Activated CD4-positive, alpha-beta T cell treated with anti-CD3 and anti-CD28 coated beads, Interleukin-2, Interleukin-6, amounts not matched to agents 100 ng/mL and 50 ng/mL, durations not matched to agents 16 hours and 8 hours (primary cell): ENCODE measurements at places on chromosomes 7 and 10.

DNA sequence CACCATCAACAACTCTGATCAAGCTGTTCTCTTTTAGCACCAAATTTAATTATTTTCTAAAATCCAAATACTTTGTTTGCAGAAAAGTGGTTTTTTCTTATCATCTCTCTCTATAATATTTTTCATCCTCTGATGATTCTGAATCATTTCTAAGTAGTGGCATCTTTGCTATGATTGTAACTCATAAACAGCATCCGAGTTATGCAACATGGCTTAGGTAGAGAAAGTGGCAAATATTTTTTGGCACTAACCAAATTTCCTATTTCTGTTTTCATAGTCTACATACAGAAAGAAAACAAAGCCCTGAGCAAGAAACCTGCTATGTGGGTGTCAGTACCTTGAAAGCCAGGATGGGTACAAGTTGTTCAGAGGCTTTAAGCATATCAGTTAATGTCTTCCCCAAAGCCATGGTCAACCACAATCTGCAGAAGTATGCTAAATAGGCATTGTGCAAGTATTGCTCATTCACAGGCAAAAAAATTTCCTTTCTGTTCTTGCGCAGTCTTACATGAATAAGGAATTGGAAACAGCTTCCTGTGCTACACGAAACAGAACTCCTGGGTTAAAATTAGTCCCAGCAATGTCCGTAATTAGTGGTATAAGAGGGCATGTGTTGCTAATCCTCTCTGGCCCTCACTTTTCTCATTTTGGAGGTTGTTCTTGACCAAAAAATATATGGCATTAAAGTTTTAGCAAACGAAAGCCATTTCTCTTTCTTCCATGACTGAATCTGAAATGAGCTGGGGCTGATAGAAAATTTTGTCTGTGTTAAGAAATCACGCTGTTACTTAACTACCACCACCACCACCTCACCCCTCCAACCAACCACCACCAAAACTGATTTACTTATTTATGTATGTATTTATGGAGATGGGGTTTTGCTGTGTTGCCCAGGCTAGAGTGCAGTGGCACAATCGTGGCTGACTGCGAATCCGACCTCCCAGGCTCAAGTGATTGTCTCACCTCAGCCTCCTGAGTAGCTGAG lies 325.6 kb upstream of the MAGI2 start:
- no peak for DNase-seq

GRCh38 chr10:49558190-49558589 lies 19.3 kb upstream of the ERCC6 start:
- DNase-seq = no peak

DNA sequence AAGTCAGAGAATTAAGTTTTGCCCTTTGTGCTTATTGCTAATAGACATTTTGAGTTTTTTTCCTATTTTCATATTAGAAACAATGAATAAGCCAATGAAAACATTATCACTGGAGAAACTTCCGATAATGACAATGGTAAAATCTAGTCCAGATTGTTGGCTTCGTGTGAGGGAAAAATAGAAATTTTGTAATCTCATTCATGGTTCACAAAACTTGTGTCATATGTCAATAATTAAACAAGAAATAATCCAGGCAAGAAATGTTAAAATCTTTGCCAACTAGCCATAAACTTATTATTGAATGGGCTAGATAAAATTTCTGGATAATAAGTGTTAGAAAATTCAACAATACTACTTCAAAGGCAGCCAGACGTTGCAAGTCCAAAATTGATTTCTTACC lies 36.6 kb downstream of the RNLS start:
- DNase-seq = no peak

- DNase-seq = no peak
Observed at GRCh38 chr10:122422266-122422989, 32.0 kb upstream of the ARMS2 start.

- no peak for DNase-seq
Observed at GRCh38 chr10:89224739-89225443, 17.8 kb upstream of the CH25H start.

GRCh38 chr7:1008733-1009363 lies 25.9 kb downstream of the CYP2W1 start:
- no peak for DNase-seq

DNA sequence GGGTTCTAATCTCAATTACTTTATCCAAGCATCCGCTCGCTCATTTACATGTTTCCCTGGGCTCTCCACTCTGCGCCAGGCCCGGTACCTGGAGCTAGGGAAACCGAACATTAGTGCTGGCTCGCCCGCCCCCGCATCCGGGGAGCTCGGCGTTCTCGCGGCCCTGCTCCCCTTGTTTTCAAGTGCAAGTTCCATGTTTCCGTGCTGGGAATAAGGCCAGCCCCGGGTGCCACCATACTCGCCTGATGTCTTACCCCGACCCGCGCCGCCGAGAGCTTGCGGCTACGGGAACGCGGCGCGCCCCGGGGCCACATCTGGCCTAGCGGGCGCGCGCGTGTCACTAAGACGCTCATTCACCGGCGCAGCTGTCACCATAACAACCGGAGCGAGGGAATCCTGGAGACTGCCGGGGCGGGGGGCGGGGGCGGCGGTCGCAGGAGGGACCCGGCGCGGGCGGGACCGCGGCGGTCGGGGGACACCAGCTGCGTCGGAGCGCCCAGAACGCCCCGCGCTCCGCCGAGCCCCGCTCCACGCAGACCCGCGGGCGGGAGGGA lies at the start of gene NEURL1:
NEURL1 (plus strand) TSS at position 344 of the 554 bp plus-strand sequence. CDS start 683 bp downstream, outside the sequence.
- DNase-seq = no peak

DNA sequence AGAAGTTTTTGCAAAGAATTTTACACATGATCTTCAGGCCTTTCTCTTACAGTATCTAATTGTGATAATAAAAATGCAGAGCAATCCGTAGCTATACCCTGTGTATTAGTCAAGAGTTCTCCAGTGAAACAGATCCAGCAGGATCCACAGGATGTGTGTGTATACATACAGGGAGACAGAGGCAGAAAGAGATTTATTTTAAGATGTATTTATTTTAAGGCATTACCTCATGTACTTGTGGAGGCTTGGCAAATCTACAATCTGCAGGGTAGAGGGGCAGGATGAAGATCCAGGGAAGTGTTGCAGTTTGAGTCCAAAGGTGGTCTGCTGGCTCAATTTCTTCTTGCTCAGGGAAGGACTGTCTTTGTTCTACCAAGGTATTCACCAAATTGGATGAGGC lies 41.7 kb downstream of the ARHGAP12 start:
- DNase-seq = no peak

DNA sequence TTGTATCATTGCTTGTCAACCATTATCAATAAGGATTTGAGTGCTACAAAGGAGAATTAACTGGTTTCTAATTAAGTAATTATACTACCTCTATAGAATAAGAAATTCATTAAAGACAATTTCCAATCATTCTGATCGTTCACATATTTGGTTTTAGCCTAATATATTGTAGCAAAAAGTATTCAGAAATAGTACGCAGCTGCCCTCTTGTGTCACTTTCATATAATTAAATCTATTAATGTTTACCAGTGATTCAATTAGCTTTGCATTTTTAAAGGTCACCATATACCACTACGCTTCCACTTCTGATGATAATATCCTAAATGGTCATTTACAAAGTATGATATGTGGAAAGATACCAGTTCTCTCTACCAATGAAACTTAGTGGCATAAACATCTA lies 128.3 kb downstream of the NEBL start:
- DNase-seq = no peak

DNA sequence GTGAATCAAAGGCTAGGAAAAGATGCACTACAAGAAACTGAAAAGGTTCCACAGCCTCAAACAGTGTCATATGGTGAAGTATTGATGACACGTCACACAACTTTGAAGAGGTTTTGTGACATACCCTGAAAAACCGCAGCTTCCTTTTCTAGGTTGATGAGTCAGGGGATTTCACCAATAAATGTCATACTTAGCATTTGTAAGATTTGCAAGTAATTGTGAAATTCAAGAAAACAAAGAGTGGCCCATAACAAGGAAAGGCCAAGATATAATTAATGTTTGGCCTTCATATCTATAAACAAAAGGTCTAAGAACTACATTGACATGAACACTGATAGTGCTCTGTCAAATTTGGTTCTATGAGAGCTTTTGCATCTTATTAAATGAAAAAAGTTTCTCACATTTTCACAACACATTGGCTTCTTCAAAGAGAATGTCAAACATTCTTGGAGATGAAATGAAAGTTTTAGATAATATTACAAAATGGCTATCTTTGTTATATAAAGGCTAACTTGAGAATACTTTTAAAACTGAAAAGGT lies 62.0 kb upstream of the NAMPT start:
- peak; percentile 94 for DNase-seq

- DNase-seq = no peak
Observed at GRCh38 chr7:5633161-5634106, 148.0 kb downstream of the RNF216 start.

DNA sequence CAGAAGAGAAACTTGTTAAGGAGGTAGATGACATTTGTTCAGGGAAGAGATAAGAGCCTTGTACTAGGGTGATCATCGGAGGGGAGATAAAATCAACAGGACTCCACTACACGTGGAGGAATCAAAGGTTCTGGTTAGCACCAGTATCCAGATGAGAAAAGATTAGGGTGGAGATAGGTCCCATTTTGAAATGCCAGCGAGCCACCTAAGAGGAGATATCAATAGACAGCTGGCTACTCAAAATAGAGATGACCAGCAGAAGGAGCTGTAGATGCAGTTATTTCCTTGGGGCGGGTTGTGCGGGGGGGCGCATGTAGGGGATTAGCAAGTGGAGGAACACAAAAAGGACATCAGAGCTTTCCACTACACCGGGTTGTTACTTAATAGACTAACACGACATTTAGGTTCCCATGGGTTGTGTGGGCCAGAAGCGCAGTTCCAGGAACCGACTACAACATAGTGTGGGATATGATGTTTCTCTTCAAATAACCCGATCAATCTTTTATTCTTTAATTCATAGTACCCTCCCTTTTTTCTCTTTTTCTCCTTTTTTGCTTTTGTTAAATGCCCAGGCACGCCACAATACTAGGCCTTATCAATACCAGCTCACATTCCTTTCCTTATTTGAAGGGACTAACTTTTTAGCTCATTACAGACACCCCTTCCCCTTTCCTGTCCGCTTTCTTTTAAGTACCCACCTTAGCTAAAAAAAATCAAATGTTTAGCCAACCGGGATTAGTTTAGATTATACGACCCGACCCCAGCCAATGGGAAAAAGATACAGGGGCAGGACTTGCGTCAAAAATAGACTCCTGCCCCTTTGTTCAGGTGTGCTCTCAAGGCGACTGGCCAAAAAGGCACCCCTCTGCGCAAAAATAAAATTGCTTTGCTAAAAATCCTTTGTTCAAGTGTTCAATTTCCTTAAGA lies 2.0 kb upstream of the KIF11 start:
- peak; percentile 18 for DNase-seq

GRCh38 chr10:53013201-53013810 lies 240.7 kb upstream of the MBL2 start:
- DNase-seq = no peak

GRCh38 chr10:17649052-17649451 lies 5.1 kb downstream of the STAM start:
- DNase-seq = no peak

- DNase-seq = no peak
Observed at GRCh38 chr10:133567609-133568286, 2.4 kb upstream of the SYCE1 start.

DNA sequence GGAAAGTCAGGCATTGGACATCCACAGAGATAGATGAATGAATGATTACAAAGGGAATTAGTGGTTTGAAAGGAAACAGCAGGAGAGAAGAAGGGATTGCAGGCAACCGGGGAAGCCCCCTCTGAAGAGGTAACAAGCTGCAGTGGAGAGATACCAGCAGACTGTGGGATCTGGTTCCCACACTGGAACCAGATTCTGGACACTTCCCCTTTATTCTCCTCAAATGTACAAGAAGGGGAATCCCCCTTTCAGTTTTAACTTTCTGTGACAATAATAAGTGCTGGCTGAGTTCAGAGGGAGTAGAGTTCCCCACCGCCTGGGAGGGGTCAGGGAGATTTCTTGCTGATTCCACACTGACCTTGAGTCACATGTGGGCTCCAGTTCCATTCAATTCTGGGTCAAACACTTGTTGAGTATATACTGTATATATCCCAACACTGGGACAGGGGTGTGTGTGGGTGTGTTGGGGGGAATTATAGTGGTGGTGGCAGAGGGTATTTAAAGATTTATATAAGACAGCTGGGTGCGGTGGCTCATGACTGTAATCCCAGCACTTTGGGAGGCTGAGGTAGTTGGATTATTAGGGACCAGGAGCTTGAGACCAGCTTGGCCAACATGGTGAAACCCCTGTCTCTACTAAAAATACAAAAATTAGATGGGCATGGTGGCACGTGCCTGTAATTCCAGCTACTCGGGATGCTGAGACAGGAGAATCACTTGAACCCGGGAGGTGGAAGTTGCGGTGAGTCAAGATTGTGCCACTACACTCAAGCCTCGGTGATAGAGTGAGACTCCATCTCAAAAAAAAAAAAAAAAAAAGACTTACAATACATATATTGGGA lies 16.5 kb upstream of the DDIT4 start:
- peak; percentile 22 for DNase-seq

- no peak for DNase-seq
Observed at GRCh38 chr7:131681961-131682360, 125.5 kb upstream of the PODXL start.

DNA sequence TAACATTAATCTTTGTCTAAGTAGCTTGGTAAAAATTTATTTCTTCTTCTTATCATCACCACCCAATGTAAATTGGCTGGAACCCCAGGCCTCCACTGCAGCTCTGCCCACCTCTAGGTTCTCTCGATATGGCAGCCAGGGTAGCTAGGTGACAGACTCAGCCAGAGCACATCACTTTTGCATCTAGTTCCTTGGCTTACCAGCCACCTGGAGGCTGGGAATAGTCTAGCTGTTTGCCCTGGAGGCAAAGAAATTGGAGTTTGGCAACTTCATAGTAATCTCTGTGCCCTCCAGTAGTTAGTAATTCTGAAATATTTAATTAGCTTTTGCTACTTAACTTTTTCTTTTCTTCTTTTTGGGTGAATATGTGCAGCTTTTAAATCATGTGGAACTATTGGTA lies 9.4 kb downstream of the IFRD1 start:
- no peak for DNase-seq

GRCh38 chr7:21580073-21580521 lies 37.3 kb downstream of the DNAH11 start:
- no peak for DNase-seq

DNA sequence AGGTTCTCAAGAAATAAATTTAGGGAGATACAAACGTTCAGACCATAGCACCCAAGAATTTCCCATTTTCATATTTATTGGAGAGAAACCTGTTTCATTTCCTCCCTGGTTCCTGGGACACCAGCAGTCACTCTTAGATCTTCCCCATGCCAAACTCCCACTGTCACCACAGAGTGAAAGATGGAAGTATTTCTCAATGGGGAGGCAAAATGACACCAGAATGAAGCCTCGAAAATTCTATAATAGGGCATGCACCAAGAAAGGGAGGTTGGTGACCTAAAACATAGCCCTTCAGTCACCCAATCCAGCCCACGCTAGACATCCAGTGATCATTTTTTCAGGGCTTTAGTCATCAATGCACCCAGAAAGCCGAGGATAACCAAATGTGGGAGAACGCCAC lies 148.1 kb upstream of the PLXDC2 start:
- no peak for DNase-seq

DNA sequence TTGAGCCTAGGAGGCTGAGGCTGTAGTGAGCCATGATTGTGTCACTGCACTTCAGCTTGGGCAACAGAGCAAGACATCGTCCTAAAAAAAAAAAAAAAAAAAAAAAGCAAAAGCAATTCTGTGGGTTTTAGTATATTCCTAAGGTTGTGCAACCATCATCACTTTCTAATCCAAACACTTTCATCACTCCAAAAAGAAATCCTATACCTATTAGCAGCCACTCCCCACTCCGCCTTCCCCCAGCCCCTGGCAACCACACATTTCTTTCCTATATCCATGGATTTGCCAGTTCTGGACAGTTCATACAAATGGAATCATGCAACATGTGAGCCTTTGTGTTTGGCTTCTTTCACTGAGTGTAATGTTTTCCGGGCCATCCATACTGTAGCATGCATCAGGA lies 20.4 kb downstream of the ZAN start:
- no peak for DNase-seq
